ENCODE measurements at places on chromosomes 3 and 15. TPM values are rescaled to one million over a fixed set of nuclear protein-coding genes. Genes with fewer than 3 reads are reported as not detected.

RASL12 gene
- 211 TPM for total RNA-seq

GRCh38 chr15:49135342-49135857 lies 20.0 kb downstream of the COPS2 start:
- no peak for DNase-seq

DNA sequence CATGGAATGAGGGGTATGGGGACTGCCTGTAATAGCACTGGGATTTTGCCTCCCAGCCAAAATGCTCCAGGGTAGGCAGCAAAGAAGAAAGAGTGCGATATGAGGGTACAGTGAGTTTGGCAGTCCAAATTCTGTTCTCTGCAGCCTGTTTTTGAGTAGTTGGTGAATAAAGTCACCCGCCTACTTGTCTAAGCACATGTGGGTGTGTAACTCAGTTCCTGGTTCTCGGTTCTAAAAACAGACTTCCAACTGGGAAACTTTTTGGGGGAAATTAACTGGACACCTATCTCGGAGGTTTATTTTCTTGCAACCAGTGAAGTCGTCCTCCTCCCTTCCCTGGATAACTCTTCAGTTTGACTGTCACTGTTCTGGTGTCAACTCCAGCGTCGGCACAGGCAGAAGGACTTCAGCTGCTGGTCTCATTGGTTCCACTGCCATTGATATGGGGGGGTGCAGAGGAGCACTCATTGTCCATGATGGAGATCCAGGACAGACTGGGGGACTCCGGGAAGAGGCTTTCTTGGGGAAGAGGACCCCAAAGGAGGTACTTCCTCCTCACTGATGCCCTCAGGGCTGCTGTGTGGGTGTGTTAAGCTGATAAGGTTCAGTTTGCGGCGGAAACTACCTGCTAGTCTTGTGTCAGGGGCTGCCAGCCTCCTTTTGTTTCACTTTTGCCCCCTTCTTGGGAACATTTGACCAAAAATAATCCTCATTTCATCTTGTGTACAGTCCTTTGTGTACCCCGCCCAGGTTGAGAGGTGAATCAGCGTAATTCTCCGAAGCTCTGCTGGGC lies 13.2 kb downstream of the GHRL start:
- DNase-seq, result no peak

SQOR gene
- total RNA-seq, result 65.1 TPM

GRCh38 chr3:27165321-27165721 lies 203.9 kb downstream of the NEK10 start:
- DNase-seq, result no peak

DNA sequence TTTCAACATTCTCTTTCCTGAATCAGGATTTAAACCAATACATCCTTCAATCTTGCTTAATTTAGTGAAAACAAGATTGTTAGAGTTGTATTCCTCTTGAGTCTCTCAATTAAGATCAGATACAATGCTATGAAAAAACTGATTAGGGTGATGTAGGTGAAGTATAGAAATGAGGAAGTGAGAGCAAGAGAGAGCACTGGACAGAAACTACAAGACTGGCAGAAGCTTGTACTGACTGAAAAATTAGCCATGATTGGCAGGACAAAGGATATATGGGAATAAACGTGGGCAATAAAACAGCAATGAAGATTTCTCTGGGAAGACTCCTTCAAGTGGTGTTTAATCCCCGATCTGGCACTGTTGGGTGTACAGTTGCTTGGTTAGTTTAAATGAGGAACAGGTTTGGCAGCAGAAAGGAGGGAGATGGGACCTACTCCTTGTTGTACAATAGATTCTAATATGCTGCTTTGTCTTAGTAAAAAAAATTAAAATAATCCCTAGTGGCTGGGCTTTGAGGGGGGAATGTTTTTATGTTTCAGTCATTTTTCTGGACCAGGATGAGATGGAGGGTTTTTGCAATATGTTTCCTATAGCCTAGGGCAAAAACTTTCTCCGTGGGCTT lies 252.7 kb downstream of the SLC9A9 start:
- no peak for DNase-seq

GRCh38 chr3:145681181-145681580 lies 479.8 kb downstream of the PLOD2 start:
- no peak for DNase-seq

DNA sequence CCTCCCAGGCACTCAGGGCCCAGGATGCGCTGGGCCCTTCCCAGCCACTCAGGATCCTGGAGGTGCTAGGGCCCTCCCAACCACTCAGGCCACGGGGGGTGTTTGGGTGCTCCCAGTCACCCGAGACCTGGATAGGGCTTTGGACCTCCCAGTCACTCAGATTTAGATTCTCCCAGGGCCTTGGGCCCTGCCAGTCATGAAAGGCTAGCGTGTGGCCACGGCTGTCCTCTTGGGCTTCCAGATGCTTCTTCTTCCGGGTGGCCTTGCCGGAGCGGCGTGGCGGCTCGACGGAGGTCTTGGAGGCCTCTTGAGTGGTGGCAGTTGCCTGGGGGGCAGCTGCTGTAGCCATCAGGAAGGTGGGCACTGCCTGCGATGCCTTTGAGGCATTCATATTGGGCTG lies 2.8 kb downstream of the MAGEL2 start:
- no peak for DNase-seq

DNA sequence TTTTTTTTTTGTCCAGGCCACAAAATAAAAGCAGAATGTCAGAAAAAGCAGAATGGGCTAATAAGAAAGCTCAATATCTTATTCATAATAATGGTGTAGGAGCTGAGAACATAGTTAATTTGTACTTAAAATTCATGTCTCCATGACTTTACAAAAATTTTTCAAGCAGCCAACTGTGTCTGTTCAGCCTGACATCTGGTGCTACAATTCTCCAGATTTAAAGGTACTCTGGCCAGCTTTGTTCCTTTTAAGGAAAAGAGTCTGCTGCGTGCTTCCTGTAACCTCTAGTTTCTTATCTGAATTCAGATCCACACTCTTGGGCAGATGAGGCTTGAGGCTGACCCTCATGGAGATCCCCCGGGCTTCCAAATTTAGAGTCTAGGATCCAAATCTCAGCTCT lies 8.7 kb upstream of the RFX7 start:
- no peak for DNase-seq

FOXL2 gene
- total RNA-seq, result not detected

- DNase-seq, result no peak
Measured at GRCh38 chr15:33621141-33621540, 310.4 kb downstream of the RYR3 start.

ANKUB1 gene
- not detected for total RNA-seq

- no peak for DNase-seq
Measured at GRCh38 chr3:66642019-66642418, 141.2 kb upstream of the LRIG1 start.

GRCh38 chr15:75065851-75066509 lies 42.6 kb downstream of the PPCDC start:
- no peak for DNase-seq

DNA sequence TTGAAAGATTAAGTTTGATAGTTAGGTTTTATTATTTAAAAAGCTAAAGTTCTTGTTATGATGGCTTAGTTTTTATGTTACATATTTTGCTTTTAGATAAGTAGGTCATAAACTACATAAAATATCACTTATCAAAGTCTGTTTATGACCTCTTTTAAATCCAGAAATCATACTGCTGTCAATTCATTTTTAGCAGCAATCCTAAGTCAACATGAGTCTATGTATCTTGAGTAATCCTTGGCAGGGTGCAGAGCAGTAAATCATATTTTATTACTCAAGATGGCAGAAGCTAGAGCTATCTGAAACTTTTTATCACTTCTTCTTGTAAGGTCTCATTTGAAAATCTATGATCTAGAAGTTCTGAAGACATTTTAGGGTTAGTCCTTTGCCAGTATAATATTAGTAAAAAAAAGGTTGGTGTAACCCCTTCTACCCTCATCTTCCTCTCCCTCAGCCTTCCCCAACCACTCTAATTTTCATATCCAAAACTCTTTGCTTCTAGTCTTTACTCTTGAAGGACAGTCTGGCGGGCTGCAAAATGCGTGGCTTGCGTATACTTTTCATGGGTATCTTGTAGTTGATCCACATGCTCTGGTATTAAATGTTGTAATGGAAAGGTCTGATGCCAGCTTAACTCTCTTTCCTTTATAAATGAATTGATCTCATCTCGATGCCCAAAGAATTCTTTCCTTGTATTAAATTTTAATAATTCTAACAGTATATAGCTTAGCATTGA lies 134.0 kb upstream of the THRB start:
- DNase-seq, result no peak

Data from thoracic aorta (tissue), 2 donors.